ENCODE measurements at places on chromosomes 13 and 19. TPM values are rescaled to one million over a fixed set of nuclear protein-coding genes. Genes with fewer than 3 reads are reported as not detected.

Gene CHAF1A
- total RNA-seq = 69.9 TPM

Gene WDR83
- total RNA-seq = 20.1 TPM

Gene BLVRB
- total RNA-seq = 113 TPM

Gene PROZ
- total RNA-seq = not detected

Gene IGLON5
- total RNA-seq = not detected

Gene C1QTNF9B
- total RNA-seq = not detected
